Kidney (tissue), 22 donors: ENCODE measurements at places on chromosomes 4 and X.
A peak's percentile ranks its signal among the peaks of the same experiment; 100 is the strongest.

- DNase-seq = peak; percentile 45
These were observed 2.7 kb upstream of the SORCS2 start for GRCh38 chr4:7189475-7190277.

DNA sequence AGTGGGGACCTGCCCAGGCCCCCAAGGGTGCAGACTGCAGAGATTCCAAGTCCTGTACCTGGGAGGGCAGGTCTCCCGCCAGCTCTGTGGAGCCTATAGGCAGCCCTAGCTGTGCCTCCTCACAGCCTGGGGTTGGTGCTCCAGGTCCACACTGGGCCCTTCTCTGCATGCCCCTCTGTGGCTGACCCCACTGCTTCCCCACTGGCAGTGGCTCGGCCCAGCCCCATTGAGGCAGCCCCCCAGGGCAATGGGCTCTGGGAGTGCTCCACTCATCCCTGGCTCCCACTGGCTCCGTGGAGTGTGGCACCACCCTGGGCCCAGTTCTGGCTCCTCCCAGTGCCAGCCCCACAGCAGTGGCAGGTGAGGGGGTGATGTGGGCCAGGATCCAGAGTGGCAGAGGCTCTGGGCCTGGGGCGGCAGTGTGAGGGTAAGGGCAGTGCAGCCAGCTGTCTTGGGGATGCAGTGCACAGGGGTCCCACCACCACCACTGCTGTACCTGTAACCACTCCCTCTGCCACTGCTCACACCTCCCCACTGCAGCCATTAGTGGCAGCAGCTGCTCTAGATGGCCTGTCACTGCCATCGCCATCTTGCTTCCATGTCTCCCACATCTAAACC lies 312.2 kb downstream of the GPM6A start:
- DNase-seq = no peak

DNA sequence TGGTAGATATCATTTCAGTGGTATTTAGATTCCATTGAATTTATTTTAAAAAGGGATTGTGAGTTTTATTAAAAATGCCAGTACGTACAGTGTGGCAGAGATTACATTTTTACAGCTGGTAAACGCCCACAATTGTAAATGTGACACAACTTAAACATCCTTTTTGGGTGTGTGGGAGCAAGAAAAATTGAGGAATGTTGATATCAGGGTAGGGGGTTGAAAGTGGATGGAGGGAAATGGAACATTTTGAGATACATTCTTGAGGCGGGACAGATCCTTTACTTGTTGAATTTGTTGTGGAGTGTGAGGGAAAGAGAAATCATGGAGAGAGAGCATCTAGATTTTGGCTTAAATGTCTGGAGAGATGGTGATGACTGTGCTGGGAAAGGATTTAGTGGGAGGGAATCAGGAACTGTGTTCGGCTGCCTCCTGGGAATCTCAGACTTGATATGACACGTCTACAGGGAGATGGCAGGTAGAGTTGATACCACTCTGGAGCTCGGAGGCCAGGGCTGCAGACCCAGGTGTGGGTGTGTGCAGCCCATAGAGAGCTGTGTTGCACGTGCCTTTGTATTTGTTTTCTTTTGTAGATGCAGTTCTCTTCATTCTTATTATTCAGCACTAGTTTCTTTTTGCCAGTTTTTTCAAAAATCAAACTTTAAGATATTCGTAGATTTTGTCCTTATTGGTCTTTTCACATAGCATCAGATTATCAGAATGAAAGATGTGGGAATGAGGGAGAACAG lies 10.8 kb downstream of the TMEM131L start:
- no peak for DNase-seq

DNA sequence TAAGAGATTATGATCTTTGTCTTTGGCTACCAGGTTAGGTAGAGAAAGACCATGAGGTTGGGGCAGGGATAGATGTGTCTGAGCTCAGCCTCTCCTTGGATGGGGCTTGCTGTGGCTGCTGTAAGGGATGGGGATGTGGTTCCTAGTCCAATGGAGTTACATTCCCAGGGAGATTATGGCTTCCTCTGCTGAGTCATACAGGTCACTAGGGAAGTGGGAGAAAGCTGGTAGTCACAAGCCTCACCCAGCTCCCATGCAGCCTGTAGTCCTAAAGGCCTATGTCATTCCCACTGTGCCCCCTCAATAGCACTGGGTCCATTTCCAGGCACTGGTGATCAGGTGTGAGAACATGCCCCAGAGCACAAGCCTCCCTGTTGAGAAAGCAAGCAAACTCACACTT lies 70.6 kb upstream of the CENPE start:
- no peak for DNase-seq

- no peak for DNase-seq
These were observed 23.0 kb upstream of the PDS5A start for GRCh38 chr4:40000711-40001110.

DNA sequence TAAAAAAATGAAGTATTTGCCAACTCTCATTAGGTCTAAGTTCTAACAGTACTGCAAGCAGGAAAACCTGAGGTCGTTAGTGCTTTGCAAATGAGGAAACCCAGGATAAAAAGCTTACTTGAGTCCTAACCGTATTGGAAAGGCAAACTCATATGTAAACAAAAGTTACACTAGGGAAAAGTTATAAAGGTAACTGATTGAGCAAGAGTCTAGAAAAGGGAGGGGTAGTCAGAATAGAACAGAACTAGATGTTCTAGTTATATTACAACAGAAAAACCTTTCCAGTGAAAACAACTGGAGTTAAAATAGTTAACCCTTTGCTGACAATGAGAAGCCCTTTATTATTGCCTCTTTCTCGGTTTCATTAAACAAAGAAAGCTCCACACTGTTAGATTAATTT lies 66.4 kb upstream of the MAOA start:
- no peak for DNase-seq
